ENCODE measurements at places on chromosomes 2 and 18. TPM values are rescaled to one million over a fixed set of nuclear protein-coding genes. Genes with fewer than 3 reads are reported as not detected.

The MARCHF4 gene
- total RNA-seq, result 0.86 TPM

The VPS54 gene
- 26.8 TPM for total RNA-seq

The NT5C1B gene
- not detected for total RNA-seq

GRCh38 chr18:44895176-44895798 is 214.6 kb downstream of the SETBP1 start:
- H3K27me3 ChIP-seq, result no peaks in the 10 kb centered on the region
- no peak overlapping the region for H3K27ac ChIP-seq
- H3K4me1 ChIP-seq, result peaks cover 34% of the 10 kb centered on the region
- no peak for DNase-seq
- no peak overlapping the region for H3K4me3 ChIP-seq
- peaks cover 24% of the 10 kb centered on the region for H3K36me3 ChIP-seq

- H3K36me3 ChIP-seq, result no peaks in the 10 kb centered on the region
- H3K4me3 ChIP-seq, result no peak overlapping the region
- no peak for DNase-seq
Measured at GRCh38 chr18:22564036-22564435, 146.3 kb upstream of the CTAGE1 start.

DNA sequence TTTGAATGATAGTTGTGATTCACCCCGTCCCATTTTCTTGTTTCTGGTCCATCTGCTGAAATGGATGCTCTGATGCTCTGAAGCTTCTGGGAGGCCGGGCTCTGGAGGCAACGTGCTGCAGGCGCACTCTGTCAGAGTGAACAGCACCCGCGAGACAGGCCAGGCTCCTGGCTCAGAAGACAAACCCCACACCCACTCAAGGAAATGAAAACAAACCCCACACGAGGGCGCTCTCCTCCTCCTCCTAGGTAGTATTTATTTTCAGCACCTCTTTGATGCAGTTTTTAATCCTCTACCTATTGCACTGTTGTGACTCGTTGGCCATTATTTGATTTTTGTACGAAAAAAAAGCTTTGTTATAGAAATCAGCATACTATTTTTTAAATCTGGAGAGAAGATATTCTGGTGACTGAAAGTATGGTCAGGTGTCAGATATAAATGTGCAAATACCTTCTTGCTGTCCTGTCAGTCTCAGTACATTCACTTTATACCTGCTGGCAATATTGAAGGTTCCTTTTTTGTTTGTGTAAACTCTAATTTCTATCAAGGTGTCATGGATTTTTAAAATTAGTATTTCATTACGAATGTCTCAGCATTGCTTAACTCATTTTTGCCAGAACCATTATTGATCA is 10.3 kb upstream of the CHST10 start:
- H3K4me3 ChIP-seq, result no peak overlapping the region
- peak; percentile 35 for DNase-seq
- no peak overlapping the region for H3K27ac ChIP-seq
- H3K27me3 ChIP-seq, result peaks cover 7% of the 10 kb centered on the region
- no peaks in the 10 kb centered on the region for H3K36me3 ChIP-seq

Measured in neural crest cell (in vitro differentiated cells).